ENCODE measurements at places on chromosomes 7 and 10.

DNA sequence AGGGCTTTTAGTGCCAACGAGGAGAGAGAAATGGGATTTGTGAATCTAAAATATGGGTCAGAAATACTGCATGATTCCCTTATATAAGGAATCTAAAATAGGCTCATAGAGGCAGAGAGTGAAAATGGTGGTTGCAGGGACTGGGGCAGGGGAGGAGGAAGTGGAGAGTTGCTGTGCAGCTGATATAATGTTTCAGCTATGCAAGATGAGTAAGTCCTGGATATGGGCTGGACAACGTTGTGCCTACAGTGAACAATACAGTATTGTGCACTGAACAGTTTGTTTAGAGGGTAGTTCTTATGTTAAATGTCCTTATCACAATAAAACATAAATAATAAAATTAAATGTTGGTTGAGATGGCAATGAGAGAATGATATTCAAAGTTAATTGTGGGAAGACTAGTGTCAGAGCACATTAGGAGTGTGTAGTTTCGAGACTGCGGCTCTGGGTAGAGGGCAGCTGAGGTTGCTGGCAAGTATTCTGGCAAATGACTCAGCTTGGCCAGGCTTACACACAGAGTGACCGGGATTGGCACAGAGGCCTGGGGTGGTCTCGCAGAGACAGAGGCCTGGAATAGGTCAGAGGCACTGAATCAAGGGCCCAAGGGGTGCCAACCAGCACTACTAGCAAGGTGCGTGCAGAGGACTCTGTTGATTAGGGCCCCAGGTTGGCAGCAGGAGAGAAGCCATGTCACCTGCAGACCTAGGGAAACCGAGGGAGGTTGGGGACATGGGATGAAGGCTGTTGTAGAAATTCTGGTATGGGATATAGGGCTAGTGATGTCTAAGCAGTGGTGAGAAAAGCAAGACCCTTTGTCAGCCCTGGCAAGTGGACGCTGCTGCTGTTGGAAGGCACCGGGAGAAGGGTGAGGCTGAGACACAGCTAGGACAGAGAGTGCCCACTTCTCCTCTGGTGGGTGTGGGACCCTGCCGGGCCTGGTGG, 2.8 kb upstream of the DEPP1 start:
- DNase-seq, result no peak

DNA sequence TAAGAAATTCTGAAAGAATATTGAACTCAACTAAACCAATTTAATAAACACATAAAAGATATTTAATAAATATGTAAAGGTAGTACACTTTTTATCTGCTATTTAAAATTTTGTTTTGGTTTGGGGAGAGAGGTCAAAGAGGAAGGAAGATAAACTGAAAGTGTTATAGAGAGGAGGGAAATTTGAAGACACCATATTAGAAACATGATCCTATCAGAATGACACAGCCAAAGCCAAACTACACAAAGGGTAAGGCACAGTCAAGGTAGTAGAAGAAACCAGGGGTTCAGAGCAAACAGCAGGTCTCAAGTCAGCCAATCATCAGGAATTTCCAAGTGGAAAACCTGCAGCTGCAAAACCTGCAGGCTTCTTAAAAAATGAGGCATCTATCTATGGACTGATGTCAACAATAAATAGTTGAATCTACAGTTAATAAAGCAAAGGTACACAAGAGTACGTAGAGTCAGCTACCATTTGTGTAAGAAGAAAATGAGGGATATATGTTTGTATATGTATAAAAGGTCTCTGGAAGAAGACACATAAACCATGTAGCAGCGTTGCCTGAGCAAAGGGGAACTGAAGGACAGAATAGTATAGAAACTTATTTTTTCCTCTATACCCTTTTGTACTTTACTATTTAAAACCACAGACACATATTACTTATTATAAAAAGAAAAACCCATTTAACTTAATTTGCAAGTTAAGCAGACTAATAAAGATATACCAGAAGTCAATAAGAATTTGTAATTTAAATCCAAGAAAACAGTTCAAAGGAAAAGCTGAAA, 10.0 kb downstream of the ZNF800 start:
- no peak for DNase-seq

DNA sequence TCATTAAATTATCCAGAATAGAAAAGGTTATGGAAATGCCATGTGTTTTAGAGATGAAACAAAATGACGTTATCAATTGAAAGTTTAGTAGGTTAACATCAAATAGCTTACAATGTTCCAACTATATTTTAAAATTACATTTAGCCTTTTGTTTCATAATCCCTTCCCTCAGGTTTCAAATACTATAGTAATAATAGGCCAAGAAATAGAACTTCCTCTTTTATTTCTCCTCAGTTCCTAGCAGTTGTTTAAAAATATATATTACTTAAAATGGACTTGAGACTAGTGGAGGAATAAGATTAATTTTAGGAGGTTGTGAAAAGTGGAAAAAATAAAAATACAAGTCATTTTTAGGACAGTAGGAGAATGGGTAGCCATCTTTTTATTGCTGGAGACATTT, 16.4 kb upstream of the PDSS1 start:
- no peak for DNase-seq

DNA sequence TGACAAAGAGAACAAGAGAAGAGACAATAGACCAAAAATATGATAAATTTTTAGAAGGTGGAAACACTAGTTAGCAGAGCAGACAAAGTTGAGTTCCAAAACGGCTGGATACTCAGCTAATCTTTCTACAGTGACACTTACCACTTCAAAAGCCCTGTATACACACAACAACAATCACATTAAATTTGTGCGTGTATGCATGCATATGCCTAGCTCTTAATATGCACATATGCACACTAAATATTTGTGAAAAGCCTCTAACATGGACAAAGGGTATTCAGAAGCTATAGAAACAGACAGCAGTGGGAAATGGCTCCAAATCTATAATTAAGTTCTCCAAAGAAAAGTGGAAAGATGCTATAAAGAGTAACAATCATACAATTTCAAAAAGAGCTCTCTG, 476.4 kb downstream of the HTR7 start:
- no peak for DNase-seq

DNA sequence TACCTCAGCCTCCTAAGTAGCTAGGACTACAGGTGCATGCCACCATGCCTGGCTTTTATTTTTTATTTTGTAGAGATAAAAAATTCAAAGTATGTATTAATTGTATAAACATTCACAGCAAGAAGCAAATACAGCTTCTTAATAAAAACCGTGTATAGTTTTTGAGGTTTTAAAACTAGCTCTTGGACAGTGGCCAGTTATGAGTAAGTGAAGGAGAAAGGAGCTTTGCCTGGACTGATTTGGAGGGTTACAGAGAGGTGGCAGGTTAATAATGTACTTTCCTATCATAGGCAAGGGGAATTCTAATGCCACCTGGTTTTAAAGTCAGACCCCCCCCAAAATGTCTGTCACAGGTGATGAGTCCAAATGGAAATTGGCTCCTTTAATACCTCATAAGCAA, 43.4 kb downstream of the ZNRF2 start:
- DNase-seq, result no peak

GRCh38 chr7:100357131-100357561, 771 bp upstream of the PILRB start:
- no peak for DNase-seq

DNA sequence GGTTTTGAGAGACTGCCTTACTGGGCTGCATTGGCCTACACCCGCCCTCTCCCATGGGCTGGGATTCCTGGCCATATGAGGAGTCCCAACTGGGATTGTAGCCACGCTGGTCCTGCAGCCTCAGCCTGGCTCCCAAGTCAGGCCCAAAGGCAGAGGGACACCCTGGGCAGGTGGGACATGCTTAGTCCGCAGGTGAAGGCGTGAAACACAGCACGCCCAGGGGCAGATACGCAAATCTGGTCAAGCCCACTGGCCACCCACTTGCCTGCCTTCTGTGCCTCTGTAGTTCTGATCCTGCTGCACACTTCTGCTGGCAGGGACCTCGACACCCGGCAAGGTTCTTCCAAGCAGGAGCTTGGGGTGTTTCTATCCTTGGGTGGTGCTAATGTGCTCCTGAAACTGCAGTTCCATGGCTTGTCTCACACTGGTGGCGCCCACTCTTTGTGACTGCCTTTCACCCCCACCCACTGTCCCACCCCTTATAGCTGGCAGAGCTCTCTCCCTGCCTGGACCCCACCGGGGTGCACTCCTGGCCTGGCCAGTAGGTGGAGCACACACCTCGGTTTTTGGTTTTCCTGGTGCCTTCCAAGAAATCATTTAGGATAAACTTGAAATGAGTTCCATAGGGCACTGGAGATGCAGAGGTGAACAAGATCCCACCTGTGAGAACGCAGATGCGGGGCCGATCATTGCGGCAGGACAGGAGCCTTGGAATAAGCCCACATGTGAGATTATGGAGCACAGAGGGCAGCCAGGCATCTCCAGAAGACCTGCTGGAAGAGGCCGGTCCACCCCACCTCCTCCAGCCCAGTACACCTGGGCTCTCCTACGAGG, 47.9 kb downstream of the MKI67 start:
- DNase-seq, result peak; percentile 50

DNA sequence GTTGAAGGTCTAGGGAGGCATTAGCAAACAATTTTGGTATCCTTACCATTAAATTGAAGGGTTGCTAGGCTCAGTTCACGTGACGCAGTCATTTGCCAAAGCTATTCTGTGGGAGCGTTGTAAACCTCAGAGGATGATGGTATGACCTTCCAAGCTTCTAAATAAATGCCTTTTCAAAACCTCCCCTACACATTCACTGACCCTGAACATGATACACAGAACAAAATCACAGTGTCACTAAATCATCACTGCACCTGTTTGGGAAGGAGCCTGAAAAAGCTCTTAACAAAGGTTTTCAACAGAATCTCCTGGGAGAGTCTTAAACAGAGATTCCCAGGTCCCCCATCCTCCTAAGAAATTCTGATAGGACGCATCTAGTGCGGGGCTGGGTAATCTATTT, 13.2 kb upstream of the CCDC172 start:
- DNase-seq, result no peak

- no peak for DNase-seq
Observed at GRCh38 chr7:47500103-47500563, 81.8 kb downstream of the TNS3 start.

DNA sequence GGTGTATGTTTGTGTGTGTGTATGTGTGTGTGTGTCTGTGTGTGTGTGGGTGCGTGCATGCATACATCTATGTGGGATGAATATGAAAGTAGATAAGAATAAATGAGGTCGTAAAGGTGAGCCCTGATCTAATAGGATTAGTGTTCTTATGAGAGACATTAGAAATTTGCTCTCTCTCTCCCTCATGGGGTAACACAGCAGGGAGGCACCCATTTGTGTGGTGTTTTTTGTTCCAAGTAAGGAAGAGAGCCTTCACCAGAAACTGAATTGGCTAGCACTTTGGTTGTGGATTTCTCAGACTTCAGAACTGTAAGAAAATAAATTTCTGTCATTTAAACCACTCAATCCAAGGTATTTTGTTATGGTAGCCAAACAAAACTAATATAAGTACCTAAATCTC, 353.7 kb upstream of the CHRM2 start:
- DNase-seq, result no peak

DNA sequence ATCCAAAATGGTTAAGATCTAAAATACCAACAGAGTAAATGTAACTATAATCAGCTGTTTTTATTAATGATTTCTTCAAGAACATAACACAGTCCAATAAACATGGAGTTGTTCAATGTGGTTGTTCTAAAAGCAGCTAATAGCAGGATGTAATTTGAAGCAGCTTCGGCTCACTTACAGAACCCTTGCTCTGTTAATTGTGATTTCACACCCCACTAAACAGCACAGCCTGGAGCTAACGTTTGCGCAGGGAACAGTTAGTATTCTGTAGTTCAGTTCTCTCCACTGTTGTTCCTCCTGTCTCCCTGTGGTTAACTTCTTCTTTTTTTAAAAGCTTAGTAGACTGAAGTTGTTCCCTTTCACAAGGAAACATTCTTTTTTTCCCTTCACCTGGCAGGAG, 104.0 kb downstream of the GRM3 start:
- no peak for DNase-seq

DNA sequence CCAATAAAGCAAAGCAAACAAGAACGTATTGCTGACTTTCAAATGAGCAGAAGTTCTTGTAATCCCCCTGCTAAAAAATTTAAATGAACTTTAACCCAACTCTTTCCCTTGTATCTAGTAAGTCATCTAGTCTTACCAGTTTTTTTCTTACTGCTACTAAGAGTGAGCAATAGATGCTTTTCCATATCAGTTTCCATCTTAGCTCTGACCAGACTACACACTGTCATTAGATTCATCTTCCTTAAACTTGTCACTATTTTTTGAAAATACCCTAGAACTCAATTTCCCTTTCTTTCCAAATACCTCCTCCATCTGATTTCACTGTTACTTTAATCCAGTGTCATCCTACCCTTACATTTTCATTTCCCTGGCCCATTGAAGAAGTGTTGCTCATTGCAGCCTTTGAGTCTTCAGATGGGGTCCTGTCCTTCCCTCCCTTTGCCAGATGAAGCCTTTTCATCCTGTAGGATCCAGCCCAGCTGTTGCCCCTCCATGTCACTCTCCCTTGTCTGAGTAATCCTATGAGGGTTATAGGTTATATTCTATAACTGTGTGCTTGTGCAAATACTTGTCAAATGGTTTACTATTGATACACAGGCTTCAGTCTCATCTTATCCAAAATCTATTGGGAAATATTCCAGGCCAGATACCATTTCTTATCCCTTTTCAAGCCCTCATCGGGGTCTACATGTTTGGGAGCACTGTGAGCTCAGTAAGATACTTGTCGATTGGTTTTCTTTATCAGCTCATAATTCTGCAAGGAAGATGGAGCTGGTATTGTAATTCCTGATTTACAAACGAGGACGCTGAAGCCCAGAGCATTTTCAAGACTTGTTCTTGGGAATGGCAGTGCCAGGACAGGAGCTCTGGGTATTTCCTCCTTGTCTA, 51.5 kb upstream of the ITGB1 start:
- no peak for DNase-seq

DNA sequence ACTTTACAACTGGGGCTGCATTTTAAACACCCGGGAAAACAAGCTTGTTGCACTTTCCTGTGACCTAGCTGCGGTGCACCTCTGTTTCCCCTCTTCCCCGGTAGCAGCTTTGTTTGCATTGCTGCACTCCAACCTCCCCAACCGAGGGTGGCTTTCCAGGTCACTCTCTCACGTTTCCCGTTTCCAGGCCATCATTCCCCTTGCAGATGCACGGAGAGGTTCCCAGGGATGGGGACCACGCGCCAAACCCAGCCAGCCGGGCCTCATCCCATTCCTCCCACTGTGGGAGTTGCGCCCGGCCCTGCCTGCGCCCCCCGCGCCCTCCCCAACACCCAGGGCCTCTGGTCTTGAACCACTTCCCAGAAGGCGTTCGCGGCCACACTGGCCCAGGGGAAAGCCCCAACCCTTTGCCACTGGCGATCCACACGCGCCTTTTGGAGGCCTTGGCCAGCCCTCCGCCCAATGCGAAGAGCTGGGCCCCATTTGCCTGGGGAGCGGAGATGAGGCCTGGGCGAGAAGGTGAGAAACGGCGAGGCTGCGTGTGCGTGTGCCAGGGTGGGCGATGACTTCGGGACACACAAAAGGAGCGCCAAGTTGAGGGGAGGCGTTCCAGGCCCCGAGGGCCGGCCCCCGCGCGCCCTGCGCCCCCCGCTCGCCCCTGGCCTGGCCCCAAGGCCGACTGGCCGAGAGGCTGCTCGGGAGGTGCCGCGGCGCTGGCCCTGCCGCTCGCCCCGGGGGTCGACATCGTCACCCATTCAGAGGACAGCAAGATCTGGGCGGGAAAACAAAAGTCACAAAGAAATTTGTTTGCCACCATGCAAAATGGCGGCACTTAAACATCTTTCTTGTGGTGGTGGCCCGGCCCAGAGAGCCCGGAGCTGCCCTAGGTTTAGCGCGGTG, 15.9 kb downstream of the SKIDA1 start:
- no peak for DNase-seq

- DNase-seq, result no peak
Observed at GRCh38 chr7:104048055-104048454, 58.6 kb upstream of the RELN start.

Data from GM12891 (cell line).